ENCODE measurements at places on chromosomes 16 and 17.

- DNase-seq: no peak
Measured at GRCh38 chr17:60803059-60803458, 125.4 kb downstream of the BCAS3 start.

- peak; percentile 52 for DNase-seq
Measured at GRCh38 chr17:16464303-16465051, 27.5 kb downstream of the LRRC75A start.

GRCh38 chr17:16662936-16663335, 9.3 kb upstream of the ZNF624 start:
- no peak for DNase-seq

DNA sequence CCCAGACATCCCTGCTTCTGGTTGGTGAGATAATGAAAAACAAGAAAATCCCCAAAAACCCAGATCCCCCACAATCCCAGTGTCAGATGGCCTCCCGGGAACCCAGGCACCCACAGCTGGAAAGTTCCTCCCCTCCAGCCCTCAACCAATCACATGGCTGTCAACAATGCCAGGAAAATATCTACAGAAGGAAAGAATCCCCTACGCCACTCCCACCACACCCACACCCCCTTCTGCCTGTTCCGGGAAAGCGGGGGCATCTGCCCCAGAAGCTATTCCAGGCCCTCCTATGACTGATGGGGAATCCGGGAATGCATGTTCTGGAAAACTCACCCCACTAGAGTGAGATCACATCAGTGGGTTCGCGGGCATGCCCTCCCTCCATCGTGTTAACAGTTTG, 1.8 kb downstream of the TMEM95 start:
- DNase-seq: no peak

DNA sequence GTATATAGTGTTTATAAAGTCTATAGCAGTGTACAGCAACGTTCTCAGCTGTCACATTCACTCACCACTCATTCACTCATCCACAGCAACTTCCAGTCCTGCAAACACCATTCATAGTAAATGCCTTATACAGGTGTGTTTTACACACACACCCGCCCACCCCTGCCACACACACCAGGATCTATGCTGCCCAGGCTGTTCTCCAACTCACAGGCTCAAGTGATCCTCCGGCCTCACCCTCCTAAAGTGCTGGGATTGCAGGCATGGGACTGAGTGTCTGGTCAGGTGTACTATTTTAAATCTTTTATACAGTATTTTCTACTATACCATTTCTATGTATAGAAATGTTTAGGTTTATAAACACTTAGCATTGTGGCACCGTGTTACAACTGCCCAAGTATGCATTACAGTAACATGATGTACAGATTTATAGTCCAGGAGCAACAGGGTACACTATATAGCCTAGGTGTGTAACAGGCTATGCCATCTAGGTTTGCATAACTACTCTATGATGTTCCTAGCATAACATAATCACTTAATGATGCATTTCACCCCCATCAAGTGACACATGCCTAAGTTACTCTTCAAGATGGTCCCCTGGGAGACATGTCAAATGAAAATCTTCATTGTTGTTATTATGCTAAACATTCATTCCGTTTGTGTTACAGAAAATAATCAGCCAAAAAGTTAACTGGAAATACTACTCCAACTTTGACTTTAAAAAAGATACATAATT, 42.5 kb downstream of the CREBBP start:
- DNase-seq: no peak

DNA sequence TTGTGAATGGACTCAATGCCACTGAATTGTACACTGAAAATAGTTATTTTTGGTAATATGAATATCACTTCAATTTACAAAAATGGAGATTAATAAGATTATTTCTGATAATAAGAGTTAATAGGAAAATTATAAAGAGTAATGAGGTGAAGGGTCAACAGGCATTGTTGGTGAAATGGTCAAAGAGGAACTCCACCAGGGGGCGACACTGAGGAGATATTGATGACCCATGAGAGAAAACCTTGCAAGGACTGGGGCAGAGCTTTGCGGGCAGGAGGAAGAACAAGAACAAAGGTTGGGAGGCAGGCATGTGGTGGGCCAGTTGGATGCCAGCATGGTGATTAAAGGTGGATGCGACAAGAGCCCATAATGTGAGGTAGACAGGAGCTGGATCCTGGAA, 74.0 kb upstream of the XYLT1 start:
- DNase-seq: no peak

DNA sequence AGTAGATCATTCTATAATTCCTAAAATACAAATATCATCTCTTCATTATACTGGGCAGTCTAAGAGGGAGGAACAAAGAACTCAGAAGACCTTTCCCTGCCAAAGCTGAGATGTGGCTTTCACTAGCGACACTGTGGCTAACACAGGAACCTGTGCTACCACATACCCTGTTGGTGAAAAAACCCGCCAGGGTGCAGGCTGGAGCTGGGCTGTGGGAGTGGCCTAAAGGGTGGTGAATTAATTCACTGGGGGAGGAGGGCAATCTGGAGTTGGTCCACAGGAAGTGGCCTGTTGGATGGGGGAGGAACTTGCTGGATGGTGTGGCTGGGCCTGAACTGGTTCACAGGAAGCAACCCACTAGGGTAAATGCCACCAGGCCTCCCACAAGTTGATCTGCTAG, 7.4 kb downstream of the ZNF594 start:
- DNase-seq: no peak

DNA sequence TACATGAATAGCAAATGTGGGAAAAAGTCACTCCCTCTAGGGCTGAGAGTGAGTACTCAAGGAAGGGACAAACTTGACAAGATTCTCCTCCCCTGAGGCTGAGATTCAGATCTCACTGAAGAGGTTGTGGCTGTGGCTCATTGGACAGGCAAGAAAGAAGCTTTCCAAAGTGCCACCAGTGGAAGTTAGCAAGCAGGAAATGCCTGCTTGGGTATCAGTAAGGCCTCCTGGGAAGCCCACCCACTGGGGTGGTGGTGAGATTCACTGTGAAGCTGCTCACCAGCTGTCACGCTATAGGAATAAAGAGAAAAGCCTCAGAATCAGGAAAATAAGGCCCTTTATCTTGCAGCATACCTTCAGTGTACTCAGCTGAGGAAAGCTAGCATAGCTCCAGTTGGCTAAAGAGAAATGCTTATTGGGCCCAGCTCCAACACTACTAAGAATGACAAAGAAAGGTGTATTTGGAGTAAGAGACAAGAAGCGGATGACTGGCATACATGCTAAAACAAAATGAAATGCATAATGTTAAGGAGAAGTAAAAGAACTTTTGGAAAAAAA, 274.4 kb upstream of the TOM1L1 start:
- DNase-seq: no peak

DNA sequence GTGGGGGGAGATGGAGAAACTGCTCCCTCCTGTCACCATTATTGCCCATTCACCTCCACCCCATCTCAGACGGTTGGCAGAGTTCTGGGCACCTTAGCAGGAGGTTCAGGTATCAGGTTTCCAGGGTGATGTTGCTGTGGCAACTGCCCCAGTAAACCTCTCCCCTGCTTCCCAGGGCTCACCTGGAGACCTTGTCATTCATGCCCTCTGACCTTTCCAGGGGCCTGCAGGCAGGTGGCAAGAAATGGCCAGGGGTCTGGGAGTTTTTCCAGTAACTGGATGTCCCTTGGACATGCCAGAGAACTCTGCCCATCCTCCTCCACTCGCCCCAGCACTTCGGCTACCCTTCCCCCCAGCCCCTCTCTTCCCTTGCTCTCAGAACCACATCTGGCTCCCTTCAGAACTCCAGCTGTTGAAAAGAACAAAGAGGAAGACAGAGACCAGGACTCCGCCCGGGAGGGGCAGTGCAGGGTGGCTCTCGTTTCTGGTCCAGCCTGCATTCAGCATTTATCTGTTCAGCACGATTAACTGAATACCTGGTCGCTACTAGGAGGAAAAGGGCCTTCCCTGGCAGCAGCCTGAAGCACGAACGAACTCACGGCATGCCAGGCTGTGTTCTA, 8.5 kb downstream of the MLLT6 start:
- no peak for DNase-seq

DNA sequence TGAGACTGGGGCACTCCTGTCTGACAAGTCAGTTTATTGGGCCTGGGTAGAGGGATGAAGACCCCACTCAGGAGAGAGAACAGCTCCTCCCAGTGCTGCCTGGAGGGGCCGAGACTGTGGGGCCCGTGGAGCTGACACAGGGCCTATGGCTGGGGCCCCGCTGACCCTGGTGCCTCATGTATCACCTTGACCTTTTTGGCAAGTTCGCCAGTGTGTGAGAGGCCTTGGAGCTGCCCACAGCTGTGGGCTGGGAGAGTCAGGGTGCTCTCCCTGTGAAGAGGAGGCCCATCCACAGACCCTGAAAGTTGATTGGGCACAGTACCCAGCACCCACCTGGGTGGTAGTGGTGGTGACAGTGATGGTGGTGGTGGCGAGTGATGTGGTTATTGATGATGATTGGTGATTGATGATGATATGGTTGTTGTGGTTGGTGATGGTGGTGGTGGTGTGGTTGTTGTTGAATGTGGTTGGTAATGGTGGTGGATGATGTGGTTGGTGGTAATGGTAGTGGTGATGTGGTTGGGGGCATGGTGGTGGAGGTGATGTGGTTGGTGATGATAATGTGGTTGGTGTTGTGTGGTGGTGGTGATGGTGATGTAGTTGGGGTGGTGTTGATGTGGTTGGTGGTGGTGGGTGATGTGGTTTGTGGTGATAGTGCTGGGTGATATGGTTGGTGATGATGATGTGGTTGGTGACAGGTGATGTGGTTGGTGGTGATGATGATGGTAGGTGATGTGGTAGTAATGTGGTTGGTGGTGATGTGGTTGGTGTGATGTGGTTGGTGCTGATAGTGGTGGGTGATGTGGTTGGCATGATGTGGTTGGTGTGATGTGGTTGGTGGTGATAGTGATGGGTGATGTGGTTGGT, 29.1 kb downstream of the BAHCC1 start:
- no peak for DNase-seq

GRCh38 chr17:75428543-75429469, 23.3 kb upstream of the GRB2 start:
- peak; percentile 77 for DNase-seq

- no peak for DNase-seq
Measured at GRCh38 chr17:17508646-17509591, 12.7 kb upstream of the RASD1 start.

GRCh38 chr17:75077496-75078283, 10.1 kb upstream of the SLC16A5 start:
- DNase-seq: no peak

GRCh38 chr16:6157806-6158205, 1060.2 kb upstream of the EEF2KMT start:
- no peak for DNase-seq

DNA sequence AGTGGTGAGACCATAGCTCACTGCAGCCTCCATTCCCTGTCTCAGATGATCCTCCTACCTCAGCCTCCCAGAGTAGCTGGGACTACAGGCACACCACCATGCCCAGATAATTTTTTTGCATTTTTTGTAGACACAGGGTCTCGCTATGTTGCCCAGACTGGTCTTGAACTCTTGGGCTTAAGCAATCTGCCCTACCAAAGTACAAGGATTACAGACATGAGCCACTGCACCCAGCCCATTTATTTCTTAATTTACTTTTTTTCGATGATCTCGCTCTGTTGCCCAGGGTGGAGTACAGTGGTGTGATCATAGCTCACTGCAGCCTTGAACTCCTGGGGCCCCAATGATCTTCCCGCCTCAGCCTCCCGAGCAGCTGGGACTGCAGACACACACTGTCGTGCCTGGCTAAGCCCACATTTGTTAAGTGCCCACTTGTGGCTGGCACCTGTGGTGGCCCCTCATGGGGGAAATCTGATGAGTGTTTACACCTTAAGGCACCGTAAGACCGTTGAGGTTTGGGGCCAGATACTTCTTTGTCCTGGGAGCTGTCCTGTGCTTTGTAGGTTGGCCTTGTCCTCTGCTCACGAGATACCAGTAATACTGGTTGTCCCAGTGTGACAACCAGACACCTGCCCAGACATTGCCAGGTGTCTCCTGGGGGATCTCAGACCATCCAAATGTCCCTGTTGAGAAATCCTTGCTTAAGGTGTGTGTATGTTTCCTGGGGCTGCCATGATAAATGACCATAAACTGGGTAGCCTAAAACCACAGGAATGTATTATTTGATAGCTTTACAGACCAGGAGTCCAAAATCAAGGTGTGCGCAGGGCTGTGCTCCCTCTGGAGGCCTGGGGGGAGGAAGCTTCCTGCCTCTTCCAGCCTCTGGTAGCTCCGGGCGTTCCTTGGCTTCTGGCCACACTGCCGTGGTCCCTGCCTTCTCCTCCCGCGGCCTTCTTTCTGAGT, 141.4 kb upstream of the GSE1 start:
- no peak for DNase-seq

DNA sequence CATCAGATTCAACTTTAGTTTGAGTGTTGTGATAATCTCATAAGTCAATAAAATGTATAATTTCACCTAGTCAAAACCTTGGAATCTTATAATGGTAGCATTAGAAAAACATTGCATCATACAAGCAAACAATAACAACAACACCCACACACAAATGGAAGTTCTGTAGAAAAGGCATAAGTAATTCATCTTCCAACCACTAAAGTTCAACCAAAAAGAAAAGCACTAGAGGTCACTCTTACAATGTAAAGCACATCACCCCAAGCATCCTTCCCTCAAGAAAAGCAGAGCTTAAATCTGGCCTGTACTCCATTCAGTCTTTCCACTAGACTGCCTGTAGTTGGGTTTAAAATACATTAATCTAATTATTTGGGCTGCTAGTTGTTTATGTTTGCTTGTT, 1.8 kb downstream of the CNTNAP4 start:
- no peak for DNase-seq

DNA sequence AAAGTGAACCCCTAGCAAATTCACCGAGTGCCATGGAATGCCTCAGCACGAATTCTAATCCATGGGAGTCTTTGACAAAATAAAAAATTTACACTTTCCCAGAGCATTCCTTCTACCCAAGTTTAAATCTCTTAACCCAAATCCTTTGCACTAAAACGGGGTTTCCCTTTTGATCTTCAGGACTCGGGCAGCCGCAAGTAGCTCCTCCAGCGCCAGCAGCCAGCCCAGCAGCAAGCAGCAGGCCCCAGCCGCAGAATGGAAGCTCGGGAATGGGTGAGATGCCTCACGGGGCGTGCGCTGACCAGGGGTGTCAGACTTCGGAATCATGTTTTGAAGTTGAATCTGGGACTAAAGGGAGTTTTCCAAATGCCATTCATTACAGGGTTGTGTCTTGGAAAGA, 42.4 kb downstream of the RPA1 start:
- no peak for DNase-seq

DNA sequence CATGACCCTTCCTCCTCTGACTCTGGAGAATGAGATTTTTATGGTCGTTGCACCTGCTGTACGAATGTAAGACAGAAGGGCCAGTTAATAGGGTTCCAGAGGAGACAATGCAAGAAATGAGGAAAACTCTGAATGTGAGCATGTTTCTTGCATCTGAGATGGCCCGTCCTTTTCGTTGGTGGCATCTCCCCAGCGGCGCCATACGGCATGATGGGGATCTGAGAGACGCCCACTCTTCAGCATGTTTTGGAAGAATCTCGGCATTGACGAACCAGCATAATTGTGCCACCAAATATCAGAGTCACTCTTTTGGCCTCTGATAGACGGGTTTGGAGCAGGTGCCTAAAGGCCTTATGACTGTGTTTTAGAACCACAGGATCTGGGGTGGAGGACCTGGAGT, 126.5 kb upstream of the RCVRN start:
- DNase-seq: no peak

Data from myocyte (in vitro differentiated cells).